ENCODE measurements at places on chromosomes 5 and 9. TPM values are rescaled to one million over a fixed set of nuclear protein-coding genes. Genes with fewer than 3 reads are reported as not detected.

GRCh38 chr5:107676702-107677101 is 6.0 kb upstream of the EFNA5 start:
- DNase-seq = no peak

The NRG2 gene
- polyA plus RNA-seq = 3.1 TPM

The TEX10 gene
- polyA plus RNA-seq = 44.9 TPM

GRCh38 chr9:134678666-134679443 is 37.3 kb downstream of the COL5A1 start:
- no peak for DNase-seq

The SPATA31A6 gene
- polyA plus RNA-seq = not detected

- DNase-seq = no peak
Measured at GRCh38 chr5:74401946-74402320, 238.6 kb downstream of the ENC1 start.

DNA sequence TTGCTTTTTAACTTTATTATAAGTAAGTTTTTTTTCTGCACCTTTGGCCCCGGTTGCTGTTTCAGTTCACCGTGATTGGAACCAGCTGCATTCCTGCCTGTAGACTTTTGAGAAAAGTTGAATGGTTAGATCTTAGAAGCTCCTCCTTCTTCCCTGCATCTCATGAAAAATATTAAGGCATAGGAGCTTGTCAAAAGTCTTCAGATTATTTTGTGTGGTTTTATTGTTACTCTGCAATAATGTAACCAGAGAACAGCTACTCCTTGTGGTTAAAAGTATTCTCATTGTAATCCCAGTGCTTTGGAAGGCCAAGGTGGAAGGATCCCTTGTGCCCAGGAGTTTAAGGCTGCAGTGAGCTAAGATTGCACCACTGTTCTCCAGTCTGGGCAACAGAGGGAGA is 3.3 kb upstream of the SLC2A8 start:
- DNase-seq = no peak

DNA sequence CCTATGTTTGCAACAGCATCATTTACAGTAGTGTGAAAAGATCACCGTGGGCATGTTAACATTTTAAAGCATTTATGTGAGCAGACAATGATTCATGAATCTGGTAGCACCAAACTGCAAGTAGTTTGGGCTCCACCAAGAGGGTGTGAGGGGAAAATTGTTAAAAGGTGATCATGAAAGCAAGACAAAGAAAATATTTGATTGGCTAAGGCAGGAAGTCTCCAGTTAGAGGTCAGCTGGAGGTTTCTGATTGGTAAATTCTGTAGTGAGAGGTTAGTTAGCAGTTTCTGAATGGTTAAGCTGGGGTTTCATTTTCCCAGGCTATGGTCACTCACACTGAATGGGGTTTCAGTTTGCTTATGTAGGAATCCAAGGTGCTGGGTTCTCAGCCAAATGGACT is 13.5 kb upstream of the DRD1 start:
- peak; percentile 30 for DNase-seq

DNA sequence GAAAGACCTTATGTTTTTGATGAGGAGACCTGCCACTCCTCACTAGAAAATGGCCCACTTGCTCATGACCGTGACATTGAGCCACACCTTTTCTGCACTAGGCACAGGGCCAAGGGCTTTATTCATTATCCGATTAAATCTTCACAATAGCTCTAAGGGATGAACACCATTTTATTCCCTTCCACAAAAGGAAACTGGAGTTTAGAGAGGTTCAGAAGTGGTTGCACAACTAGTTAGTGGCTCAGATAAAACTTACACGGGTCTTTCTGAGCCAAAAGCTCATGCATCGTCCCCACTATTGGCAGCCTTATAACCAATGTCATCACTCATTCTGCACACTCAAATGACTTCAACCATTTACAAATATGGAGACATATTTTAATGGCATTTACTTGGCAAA is 39.4 kb downstream of the SUSD1 start:
- no peak for DNase-seq

DNA sequence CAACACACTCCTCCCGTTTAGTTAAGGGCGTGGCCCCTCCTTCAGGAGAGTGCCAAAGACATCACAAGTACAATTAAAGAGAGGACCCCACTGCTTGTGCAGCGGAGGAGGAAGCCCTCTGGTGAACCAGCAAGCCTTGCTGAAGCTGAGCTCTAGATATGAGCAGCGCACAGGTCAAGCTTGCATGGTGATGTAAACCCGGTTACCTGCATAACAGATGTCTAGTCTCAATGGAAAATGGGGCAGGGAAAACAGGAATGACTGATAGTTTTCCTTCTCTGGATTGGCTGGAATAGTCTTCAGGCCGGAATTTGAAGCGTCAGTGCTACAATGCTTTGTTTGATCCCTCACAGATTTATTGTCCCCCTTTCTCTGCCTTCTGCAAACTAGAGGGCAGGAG is 66.2 kb downstream of the MROH2B start:
- DNase-seq = no peak

DNA sequence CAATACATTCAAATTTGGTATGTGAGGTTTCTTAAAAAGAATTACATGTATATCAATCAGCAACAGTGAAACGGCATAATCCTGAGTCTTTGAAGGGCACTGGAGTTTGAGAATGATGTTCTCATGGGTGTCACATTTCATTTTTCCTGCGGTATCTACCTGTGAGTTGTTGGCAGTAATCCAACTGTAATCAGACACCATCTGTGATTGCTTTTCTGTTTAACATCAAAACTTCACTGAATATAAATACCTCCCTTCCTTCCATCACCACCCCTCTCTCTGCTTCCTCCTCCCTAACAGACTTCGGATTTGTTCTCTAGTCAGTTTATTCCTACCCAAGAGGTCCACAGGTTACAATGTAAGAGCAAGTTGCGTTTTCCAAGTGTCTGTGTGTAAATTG is 275.2 kb upstream of the PCSK5 start:
- DNase-seq = no peak

DNA sequence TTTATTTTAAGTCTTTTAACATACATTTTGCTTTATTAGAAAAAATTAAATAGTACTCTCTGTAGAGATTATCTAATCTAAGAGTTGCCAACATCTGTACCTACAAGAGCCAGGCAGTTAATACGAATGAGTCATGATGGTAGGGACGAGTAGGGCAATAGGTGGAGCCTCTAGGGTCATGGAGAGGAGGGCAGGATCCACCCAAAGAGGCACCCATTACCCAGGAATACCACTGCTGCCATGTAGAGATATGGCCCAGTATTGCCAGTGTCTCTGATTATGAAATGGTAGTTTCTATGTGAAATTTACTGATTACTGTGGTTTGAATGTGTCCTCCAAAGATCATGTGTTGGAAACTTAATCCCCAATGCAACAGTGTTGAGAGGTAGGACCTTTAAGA is 170.4 kb downstream of the PIK3R1 start:
- no peak for DNase-seq

- DNase-seq = no peak
Measured at GRCh38 chr5:56751572-56752313, 63.6 kb upstream of the MAP3K1 start.

DNA sequence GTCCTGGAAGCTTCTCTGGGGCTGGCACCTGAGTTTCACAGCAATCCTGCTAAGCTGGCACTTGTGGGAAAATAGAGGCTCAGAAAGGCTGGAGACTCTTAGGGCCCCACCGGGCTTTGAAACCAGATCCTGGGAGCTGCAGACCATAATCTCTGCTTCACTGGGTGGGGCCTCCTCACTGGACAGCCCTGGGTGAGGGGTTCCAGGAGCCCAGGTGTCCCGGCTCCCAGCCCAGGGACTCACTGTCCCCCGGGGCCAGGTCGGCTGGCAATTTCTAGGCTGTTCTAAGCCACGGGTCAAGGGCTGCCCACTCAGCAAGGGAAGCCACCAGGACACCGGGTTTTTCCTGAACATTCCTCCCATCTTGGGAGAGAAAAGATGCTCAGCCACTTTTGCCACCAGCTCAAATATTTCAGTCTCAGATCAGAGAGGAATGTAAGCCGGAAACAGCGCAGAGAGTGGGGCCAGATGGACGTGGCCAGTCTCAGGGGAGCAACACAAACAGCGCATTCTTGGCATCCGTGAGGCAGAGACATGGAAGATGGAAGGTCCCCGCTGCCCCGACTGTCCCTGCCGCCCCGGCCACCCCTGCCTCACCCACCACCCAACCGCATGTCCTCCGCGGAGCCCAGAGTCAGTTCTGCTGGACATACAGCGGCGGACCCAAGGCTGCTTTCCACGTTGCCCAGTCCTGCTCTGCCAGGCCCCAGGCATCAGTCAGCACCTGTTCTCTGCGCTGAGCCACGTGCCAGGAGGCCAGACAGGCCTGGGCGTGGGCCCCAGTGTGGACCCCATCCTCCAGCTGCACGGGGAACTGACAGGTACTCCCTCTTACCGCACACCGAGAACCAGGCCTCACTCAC is 72.6 kb downstream of the VAV2 start:
- DNase-seq = no peak

DNA sequence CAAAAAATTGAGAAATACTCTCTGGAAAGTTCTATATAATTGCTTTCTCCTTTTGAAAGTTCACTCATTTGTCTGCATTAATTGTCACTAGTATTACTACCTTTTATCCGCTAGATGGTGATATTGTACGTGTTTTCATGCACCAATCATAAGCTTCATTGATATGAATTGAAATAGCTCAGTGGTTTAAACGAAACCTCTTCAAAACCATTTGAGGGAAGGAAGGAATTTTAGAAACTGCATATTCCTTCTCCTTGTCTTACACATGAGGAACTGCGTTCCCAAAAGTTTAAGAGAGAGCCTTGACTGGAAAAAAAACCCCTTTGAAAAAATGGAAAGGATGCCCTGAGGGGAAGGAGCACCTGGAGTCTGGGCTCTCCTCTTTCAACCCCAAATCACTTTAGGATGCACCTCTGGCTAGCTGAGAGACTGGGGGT is 98.6 kb downstream of the YTHDC2 start:
- no peak for DNase-seq

- DNase-seq = no peak
Measured at GRCh38 chr5:15566306-15566705, 66.3 kb downstream of the FBXL7 start.

DNA sequence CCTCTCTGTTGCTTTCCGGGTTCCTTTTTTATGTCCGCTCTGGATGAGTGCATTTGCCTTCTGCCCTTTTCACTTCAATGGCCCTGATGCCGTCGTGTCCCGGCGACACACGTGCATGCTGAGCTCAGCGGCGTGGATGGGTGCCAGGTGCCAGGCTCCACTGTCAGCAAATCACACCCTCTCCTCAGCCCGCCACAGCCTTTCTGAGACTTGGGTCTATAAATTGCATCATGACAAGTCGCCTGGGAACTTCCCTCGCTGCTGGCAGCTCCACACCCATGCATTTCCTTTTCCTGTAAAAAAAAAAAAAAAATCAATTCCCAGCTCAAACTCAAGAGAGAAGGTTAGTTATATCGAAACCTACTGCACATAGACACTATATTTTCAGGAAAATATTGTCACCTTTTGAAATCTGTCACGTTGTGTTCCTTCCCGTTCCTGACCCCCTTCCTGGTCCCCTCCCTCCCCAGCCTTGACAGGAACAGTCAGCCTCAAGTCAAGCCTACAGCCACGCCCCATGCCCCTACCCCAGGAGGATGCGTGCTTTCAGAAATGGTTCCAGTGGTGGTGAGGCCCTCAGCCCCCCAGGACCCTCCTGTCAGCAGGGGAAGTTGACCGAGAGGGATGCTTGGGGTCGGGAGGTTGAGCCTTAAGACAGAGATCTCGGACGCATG is 110.3 kb upstream of the PTCH1 start:
- no peak for DNase-seq

The SNAPC4 gene
- 6.3 TPM for polyA plus RNA-seq

DNA sequence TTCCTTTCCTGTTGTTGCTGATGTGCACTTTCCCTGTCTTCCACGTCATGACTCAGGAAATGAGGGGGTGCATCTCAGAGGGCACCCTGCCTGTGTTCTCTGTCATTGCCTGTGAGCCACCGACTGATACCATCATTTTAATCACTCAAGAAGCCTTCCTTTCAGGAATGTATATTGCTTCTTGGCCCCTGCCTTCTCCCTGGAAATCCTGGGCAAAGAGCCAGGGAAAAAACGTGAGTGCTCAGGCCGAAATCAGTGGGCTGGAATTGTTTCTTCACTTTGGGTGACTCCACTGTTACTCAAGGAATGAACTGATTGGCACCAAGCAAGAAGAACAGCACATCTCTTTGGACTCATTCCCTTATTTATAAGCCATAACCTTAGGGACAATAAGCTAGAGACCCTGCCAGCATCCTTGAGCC is 126.1 kb downstream of the SNX18 start:
- no peak for DNase-seq

DNA sequence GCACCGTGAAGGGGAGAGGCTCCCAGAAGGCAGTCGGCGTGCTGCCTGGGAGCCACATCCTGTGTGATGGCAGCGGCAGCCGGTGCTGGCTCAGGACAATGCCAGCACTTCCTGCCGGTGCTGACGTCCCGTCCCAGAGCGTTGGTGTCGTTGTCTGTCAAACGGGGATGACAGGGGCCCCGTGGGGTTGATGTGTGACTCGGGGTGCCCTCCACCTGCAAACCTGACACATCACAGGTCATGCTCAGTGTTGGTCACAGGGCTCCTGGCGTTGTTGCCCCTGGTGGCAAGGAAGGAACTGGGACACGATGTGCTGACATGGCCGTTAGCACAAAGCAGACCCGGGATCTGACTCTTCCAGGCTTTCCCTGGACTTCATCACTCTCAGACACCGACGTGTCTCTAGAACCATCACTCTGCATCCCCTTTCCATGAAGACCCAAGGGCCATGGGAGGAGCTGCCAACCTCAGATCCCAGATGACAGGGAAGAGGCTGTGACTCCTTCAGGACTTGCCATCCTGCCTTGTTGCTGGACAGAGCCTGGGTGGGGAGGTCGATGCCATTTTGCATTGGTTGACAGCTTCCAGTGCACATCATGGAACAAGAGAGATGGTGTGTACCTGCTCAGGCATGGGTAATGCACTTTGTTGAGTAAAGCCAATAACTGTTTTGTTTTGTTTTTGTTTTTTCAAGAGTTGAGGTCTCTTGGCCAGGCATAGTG is 21.5 kb downstream of the PLPP7 start:
- no peak for DNase-seq

GRCh38 chr5:60672693-60673264 is 27.2 kb downstream of the DEPDC1B start:
- DNase-seq = no peak

- DNase-seq = no peak
Measured at GRCh38 chr9:26112724-26113123, 434.5 kb upstream of the TUSC1 start.

The EMB gene
- polyA plus RNA-seq = 35.7 TPM

The ENTPD8 gene
- polyA plus RNA-seq = not detected

DNA sequence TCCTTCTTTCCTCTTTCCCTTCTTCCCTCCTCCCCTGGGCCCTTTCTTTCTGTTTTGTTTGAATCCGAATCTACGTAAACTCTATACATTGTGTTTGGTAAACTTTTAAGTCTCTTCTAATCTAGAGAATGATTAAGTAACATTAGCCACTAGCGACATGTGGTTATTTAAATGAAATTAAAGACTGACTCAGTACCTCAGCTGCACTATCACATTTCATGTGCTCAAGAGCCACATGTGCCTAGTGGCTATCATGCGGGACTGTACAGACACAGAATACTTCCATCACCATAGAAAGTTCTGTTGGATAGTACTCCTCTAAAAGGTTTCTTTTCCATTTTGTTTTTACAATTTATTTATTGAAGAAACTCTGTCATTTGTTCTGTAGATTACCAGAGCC is 29.0 kb downstream of the DCTN4 start:
- no peak for DNase-seq

The CCL21 gene
- not detected for polyA plus RNA-seq

- no peak for DNase-seq
Measured at GRCh38 chr5:152811988-152812387, 406.9 kb upstream of the NMUR2 start.

The OLFML2A gene
- polyA plus RNA-seq = not detected
